ENCODE measurements at places on chromosomes 11 and 22.

- no peak for DNase-seq
Observed at GRCh38 chr11:127470306-127470884, 469.8 kb upstream of the KIRREL3 start.

GRCh38 chr22:48535868-48536540 lies 1291.7 kb downstream of the BRD1 start:
- DNase-seq: no peak

GRCh38 chr11:27227736-27228135 lies 135.3 kb downstream of the CCDC34 start:
- DNase-seq: no peak

DNA sequence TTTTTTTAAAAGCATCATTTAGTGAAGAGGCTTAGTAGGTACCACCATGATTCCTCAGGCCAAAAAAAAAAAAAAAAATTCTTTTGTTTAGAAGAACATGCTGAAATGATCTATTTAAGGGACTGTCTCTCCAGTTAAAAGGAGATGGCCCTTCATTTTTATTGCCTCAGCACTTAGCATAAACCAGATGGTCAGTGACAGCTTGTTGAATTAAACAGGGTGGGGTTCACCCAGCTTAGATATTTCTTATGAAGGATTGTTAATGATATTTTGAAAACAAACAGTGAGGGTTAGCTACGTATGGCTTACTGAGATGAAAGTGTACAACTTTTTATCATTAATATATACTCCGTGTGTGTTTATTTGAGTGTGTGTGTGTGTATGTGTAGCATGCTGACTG lies 203.7 kb downstream of the FAM181B start:
- no peak for DNase-seq

DNA sequence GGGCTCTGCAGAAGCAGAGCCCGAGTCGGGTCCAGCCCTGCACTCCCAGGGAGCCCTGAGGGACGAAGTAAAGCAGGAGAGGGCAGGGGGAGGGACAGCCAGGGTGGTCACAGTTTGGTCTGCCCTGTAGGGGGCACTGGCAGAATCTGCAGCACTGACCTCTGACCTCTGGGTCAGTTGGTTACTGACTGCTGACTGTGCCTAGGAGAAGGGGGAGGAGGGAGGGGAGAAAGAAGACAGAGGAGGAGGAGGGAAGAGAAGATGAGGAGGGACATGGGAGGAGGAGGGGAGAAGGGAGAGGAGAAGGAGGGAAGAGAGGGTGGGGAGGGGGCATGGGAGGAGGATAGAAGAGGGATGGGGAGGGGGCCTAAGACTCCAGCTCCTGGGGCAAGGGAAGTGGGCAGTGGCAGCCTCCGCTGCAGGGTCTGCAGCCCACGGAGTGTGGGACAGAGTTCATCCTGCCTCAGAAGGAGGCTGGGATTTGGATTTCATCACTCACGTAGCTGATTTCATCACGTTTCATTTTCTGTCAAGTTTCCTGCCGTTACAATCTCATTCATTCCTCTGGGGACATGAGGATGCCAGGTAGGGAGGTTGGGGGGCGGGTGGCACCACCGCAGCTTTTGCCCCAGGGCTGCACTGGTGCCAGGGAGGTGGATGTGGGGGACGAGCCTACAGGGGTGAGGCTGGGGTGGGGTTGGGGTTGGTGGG lies 55.2 kb downstream of the FLRT1 start:
- no peak for DNase-seq

DNA sequence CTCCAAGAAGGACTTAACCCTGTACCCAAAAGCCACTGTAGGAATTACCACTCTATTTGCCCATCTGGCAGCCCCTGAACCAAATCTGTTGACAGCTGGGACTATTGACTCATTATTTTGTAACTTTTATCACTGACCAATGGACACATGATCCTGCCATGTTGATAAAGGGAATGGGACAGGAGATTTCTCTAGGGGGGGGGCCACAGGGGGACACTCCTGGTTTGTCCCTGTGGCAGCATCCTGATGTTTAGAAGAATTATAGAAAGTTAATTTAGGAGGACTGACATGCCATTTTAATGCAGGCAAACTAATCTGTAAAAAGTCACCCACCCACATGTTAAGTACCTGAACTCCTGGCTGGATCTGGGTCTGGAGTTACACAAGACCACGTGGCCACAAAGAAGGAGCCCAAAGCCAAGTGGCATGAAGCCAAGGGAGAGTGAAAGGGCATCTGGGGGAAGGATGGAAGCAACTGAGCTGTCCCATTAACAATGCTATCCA lies 558.1 kb downstream of the ETS1 start:
- no peak for DNase-seq

- no peak for DNase-seq
Observed at GRCh38 chr11:71505001-71505400, 22.1 kb upstream of the KRTAP5-7 start.

- DNase-seq: no peak
Observed at GRCh38 chr11:70445605-70446004, 47.3 kb downstream of the CTTN start.

GRCh38 chr11:63882555-63883242 lies 34.3 kb downstream of the RCOR2 start:
- DNase-seq: no peak

DNA sequence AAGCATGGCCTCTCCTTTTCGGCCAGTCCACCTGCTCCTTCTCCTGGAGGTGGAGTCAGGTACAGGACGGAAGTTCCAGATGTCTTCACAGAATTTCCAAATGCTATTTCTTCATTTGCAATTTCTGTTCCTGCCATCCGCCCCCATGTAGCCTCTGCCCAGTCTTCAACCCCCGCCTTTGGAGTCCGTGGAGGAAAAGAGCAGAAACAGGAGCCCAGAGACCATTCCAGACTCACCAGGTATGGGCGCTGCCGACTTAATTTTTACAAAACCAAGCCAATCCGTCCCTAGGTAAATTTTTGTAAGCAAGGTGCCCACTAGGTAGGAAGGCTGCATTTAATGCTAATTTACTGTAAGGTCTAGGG lies 28.9 kb downstream of the RELT start:
- no peak for DNase-seq

DNA sequence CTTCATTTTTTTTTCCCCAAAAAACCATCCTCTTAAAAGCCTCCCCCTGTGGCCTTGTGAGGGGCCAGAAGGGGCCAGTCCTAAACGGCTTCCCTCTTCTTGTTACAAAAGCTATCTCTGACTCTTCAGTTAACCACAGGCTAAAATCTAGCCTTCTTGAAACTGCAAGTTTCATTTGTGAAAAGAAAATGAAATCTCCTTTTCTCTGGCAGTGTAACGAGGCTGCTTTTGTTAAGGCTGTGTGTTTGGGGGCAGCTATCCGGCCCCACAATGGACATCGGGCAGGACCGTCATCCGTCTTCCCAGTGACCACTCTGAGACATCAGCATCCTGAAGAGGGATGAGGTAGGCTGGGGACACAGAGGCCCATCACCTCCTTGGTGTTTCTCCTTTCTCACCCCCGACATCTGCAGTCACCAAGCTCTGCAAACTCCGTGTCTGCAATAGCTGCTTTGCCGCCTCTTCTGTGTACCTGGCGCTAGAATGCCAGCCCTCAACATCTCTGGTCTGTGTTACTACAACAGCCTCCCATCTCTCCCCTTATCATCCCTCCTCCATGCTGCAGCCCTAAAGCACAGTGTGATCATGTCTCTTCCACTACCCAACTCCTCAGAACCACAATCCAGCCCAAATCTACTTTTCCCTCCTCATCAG lies 94.0 kb downstream of the RCN1 start:
- no peak for DNase-seq

DNA sequence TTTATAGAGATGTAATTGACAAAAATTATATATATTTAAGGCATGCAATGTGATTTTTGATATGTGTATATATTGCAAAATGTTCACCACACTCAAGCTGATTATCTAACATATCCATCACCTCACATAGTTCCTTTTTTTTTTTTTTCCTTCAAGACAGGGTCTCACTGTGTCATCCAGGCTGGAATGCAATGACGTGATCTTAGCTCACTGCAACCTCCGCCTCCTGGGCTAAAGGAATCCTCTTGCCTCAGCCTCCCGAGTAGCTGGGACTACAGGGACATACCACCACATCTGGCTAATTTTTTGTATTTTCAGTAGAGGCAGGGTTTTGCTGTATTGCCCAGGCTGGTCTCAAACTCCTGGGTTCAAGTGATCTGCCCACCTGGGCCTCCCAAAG lies 65.1 kb upstream of the SLC35C1 start:
- no peak for DNase-seq

DNA sequence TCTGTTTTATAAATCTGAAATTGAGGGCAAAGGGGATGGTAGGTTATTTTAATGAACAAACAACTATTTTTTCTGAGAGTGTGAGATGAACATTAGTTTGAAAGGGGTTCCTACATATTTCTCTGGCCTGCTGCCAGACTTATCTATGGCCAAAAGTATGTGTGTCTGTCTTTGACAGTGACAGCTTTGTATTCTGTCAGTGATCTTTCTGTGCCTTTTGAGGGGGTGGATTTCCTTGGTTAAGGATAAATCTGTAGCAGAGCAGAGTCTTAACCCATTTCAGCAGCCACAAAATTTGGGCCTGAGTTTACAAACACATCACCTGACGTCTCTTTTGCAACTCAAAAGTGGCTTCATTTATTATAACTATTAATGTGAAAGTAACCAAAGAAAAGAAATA lies 30.9 kb downstream of the ZFTA start:
- no peak for DNase-seq

DNA sequence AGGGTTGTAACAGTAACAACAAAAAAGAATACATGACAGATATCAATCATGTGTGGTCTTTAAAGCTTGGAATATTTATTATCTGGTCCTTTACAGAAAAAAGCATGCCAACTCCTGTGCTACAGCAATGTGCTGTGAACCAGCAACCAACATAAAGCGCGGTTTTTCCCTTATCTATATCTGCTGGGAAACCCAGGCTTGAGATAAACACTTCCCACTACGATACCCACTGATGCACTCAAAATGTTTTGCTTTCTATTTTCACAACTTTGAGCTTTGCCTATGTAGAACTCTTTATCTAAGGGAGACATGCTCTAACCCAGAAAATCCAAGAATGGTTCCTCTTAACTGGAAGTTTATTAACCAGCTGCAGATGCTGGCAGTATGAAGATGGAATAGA lies 19.0 kb downstream of the ZBED5 start:
- no peak for DNase-seq

DNA sequence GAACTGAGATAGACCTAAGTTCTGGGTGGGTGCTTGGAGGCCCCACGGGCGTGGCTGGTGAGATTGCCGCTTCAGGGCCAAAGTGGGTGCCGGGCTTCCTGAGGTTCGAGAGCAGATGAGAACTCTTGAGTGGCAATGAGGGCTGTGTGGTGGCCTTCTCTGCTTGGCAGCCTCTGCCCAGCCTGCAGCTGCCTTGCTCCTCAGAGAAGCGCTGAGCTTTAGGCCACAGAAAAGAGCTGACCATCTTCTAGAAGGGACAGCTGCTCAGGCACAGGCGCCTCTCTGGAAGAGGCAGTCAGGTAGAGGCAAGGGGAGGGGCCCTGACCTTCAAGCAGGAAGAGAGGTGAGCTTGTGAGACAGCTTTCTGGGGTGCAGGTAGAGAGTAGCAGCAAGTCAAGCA lies 72.8 kb downstream of the MED15 start:
- no peak for DNase-seq

DNA sequence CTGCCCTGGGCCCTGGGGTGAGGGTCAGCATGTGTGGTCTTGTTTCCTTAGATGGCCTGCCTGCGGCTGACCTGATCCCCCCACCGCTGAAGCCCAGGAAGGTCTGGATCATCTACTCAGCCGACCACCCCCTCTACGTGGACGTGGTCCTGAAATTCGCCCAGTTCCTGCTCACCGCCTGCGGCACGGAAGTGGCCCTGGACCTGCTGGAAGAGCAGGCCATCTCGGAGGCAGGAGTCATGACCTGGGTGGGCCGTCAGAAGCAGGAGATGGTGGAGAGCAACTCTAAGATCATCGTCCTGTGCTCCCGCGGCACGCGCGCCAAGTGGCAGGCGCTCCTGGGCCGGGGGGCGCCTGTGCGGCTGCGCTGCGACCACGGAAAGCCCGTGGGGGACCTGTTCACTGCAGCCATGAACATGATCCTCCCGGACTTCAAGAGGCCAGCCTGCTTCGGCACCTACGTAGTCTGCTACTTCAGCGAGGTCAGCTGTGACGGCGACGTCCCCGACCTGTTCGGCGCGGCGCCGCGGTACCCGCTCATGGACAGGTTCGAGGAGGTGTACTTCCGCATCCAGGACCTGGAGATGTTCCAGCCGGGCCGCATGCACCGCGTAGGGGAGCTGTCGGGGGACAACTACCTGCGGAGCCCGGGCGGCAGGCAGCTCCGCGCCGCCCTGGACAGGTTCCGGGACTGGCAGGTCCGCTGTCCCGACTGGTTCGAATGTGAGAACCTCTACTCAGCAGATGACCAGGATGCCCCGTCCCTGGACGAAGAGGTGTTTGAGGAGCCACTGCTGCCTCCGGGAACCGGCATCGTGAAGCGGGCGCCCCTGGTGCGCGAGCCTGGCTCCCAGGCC lies 12.7 kb downstream of the TMEM121B start:
- DNase-seq: no peak

GRCh38 chr22:34324763-34325162 lies 404.5 kb upstream of the LARGE1 start:
- no peak for DNase-seq

GRCh38 chr11:74970852-74971395 lies 17.8 kb upstream of the NEU3 start:
- no peak for DNase-seq

DNA sequence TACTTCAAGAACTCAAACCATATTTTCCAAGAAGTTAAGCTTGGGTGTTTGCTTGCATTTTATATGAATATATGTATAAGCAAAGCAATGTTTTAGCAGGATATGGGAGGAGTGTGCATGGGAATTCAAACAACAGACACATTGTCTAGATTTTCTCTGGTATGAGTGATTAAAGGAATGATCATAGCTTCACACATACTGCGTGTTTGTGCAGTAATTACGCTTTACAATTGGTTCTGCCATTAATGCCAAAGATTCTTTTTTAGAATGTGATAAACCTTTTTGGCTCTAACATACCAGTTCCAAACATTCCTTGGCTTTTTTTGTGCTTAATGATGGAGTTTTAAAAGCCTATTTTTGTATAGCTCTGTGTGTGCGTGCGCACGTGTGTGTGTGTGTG lies 54.0 kb downstream of the CCDC34 start:
- no peak for DNase-seq

GRCh38 chr11:134906356-134906955 lies 494.4 kb upstream of the B3GAT1 start:
- DNase-seq: no peak

GRCh38 chr11:77038029-77038824 lies 4.0 kb downstream of the B3GNT6 start:
- no peak for DNase-seq

GRCh38 chr22:47030881-47031627 lies 268.6 kb downstream of the TBC1D22A start:
- peak; percentile 74 for DNase-seq

DNA sequence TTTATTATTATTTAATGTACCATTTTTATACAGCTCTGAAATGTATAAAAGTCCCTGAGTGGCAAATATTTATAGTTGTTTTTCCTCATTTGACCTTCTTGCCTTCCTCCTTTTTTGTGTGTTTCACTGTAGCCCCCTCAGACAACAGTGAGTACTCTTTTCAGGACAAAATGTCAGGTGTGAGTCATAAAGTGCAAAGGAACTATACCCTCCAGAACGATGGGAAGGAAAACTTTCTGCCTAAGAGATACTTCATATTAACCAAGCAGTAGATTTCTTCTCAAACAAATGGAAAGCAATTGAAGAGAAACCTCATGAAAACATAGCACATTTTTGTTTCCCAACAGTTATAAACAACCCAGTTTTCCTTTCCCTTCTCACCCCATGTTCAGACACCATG lies 16.1 kb upstream of the MS4A7 start:
- DNase-seq: no peak

- no peak for DNase-seq
Observed at GRCh38 chr11:74673693-74674360, 57.4 kb downstream of the CHRDL2 start.

Measured in GM04503 (cell line).